Testis (tissue), 5 donors: ENCODE measurements at places on chromosomes 5 and 9. TPM values are rescaled to one million over a fixed set of nuclear protein-coding genes. Genes with fewer than 3 reads are reported as not detected.

DNA sequence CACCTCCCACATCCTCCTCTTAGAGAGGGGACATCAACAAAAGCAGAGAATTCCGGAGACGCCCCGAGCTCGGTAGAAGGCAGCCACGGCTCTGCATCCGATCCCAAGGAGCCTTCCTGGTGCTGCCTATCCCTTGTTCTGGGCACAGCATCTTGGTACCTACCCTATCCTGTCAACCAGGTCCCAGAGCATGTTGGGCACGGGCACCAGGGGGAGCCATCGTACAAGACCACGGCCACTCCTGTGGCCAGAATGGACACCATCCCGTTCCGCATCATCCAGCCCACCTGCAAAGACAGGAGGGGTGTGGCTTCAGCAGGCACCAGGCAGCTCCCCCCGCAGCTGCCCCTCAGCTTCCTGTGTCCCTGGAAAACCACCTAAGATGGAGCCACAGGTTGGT lies 62.7 kb upstream of the ZNF354A start:
- peak; percentile 45 for DNase-seq
- no peaks in the 10 kb centered on the region for H3K36me3 ChIP-seq
- H3K4me3 ChIP-seq: no peak overlapping the region
- no peaks in the 10 kb centered on the region for H3K4me1 ChIP-seq

KIAA0825 gene
- 9.3 TPM for total RNA-seq

GRCh38 chr9:107675351-107676259 lies 186.0 kb upstream of the KLF4 start:
- H3K4me3 ChIP-seq: no peak overlapping the region
- no peak for DNase-seq
- H3K4me1 ChIP-seq: no peaks in the 10 kb centered on the region
- H3K27ac ChIP-seq: no peak overlapping the region
- H3K36me3 ChIP-seq: no peaks in the 10 kb centered on the region

DNA sequence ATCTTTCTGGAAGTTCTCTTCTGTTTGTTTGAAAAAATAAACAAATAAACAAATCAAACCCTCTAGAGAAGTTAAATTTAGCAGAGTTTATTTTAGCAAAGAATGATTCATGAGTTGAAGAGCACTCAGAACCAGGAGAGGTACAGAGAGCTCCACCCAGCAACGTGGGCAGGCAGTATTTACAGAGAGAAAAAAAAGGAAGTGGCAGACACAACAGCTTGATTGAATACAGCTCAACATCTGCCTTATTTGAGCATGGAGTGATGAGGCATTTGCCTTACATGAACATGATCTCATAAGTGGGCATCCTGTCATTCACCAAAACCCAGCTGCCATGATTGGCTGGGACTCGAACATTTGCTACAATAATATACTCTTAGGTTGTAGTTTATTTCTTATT lies 381.6 kb upstream of the ADAMTS16 start:
- no peak for DNase-seq
- H3K4me3 ChIP-seq: no peak overlapping the region
- no peak overlapping the region for H3K27ac ChIP-seq
- H3K4me1 ChIP-seq: no peaks in the 10 kb centered on the region
